ENCODE measurements at places on chromosomes 16 and 17. TPM values are rescaled to one million over a fixed set of nuclear protein-coding genes. Genes with fewer than 3 reads are reported as not detected.

DNA sequence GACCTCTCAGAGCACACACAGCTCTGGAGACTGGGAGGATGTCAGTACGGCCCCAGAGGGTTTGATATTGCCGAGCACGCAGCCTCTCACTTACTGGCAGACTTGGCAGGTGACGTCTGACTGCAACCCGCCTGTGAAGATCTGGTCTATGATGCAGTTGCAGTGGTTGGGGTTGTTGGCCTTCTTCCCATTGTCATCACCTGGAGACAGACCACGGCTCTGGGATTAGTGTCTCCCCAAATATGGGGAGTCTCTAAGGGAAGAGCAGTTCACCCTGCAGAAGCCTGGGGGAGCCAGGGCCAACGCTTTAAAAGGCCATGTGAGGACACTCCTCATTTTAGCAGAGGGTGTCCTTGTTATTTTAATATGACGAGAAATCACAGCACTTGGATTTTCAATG is 30.1 kb downstream of the USP22 start:
- H3K36me3 ChIP-seq = peaks cover 95% of the 10 kb centered on the region
- no peaks in the 10 kb centered on the region for H3K27me3 ChIP-seq
- no peaks in the 10 kb centered on the region for H3K4me1 ChIP-seq
- no peak overlapping the region for H3K27ac ChIP-seq

- no peaks in the 10 kb centered on the region for H3K27me3 ChIP-seq
- DNase-seq = no peak
- H3K27ac ChIP-seq = no peak overlapping the region
- H3K4me3 ChIP-seq = no peak overlapping the region
Observed at GRCh38 chr16:54748611-54749190, 182.0 kb upstream of the IRX5 start.

DNA sequence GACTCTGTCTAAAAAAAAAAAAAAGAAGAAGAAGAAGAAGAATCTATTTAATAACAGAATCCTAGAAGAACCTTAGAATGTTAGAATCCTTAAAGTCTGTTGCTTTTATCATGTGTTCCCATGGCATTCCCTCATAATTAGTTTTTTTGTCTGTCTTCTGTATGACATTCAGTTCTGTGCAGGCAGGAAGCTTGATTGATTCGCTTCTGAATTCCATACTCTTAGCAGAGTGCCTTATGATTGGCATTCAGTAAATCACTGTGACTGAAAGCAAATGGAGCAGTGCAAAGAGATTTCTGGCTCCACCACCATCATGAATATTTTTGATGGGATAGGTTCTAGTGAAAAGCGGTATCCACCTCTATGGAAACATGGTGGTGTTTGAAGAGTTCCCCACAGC is 1065.9 kb upstream of the RBFOX1 start:
- no peak overlapping the region for H3K27ac ChIP-seq
- no peaks in the 10 kb centered on the region for H3K4me1 ChIP-seq
- H3K36me3 ChIP-seq = no peaks in the 10 kb centered on the region
- DNase-seq = no peak
- H3K4me3 ChIP-seq = no peak overlapping the region

- H3K36me3 ChIP-seq = peaks cover 44% of the 10 kb centered on the region
- H3K4me3 ChIP-seq = no peak overlapping the region
- peaks cover 10% of the 10 kb centered on the region for H3K4me1 ChIP-seq
- no peak for DNase-seq
- no peaks in the 10 kb centered on the region for H3K27me3 ChIP-seq
Observed at GRCh38 chr17:81272616-81273015, 22.5 kb downstream of the SLC38A10 start.

Gene ZPBP2
- not detected for total RNA-seq

Gene MT4
- total RNA-seq = not detected

GRCh38 chr17:35542990-35543389 is 5.5 kb upstream of the SLFN12L start:
- peaks cover 3% of the 10 kb centered on the region for H3K4me1 ChIP-seq
- no peak for DNase-seq
- H3K36me3 ChIP-seq = no peaks in the 10 kb centered on the region
- no peak overlapping the region for H3K27ac ChIP-seq
- H3K4me3 ChIP-seq = no peak overlapping the region
- H3K27me3 ChIP-seq = peaks cover 3% of the 10 kb centered on the region

Measured in thyroid gland (tissue), 4 donors.